Colonic mucosa (tissue), 4 donors: ENCODE measurements at places on chromosomes 1 and 21. TPM values are rescaled to one million over a fixed set of nuclear protein-coding genes. Genes with fewer than 3 reads are reported as not detected.
A peak's percentile ranks its signal among the peaks of the same experiment; 100 is the strongest.

DNA sequence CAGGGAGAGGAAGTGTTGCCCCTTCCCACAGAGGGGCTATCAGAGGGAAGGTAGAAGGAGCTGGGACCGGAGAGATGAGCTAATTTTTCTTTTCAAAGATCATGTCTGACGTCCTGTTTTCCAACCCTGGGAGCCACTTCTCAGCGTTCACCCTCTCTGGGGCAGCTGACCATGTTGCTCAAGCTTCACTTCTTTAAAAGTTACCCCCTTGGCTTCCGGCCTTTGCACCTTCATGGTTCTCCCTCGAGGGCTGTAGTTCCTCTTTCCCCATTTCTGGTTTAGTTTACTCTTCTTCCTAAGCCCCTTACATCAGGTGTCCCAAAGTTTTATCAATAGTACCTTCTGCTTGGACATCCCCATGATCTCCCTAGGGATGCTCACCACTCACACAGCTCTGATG lies 23.8 kb upstream of the CSF1 start:
- H3K4me1 ChIP-seq: no peaks in the 10 kb centered on the region
- no peaks in the 10 kb centered on the region for H3K36me3 ChIP-seq
- H3K27ac ChIP-seq: no peak overlapping the region
- H3K4me3 ChIP-seq: no peak overlapping the region
- no peak for DNase-seq

DNA sequence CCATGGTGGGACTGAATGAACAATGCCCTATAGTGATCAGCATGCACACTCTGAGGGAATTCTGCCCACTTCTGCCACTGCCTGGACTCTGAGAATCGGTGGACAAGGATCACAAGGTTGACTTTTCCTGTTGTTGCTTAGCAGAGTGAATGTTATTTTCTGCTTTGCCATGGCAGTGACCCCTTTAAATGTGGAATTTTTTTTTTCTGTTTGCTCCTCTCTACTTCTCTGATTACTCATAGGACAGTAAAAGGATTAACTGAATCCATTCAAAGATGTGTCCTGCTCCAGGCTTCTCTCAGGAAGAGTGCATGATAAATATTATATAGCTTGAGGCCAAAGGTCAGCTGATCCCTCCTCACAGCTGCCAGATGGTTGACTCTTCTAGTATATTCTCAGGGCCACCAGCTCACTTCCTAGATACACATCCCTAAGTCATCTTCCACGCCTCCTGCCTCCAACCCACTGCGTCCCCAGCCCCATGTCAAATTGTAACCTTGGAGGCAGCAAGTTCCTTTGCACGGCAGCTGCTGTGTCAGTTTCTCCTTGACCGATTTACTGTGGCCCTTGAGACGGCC lies 74.0 kb upstream of the RALGPS2 start:
- peak overlapping the region; percentile 45 for H3K27ac ChIP-seq
- DNase-seq: peak; percentile 52
- no peaks in the 10 kb centered on the region for H3K36me3 ChIP-seq
- H3K4me1 ChIP-seq: no peaks in the 10 kb centered on the region
- no peaks in the 10 kb centered on the region for H3K27me3 ChIP-seq
- no peak overlapping the region for H3K4me3 ChIP-seq

DNA sequence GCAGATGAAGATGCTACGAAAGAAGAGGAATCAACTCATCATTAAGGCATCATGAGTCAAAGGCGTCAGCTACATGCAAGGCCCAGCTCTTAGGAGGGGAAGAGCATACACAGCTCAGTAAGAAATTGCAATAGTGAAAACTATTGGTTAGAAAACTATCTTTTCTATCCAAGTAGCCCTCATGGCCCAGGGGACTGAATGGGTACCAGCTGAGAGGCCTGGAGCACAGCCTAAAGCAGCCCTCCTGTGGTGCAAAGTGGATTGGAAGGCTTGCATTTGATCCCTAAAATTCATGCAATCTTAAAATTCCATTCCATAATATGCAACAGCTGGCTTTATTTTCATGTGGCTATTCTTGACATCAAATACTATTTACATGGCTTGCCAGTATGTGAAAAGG lies 251.8 kb upstream of the USP24 start:
- H3K4me1 ChIP-seq: no peaks in the 10 kb centered on the region
- H3K27ac ChIP-seq: no peak overlapping the region
- H3K36me3 ChIP-seq: no peaks in the 10 kb centered on the region
- no peak overlapping the region for H3K4me3 ChIP-seq
- H3K27me3 ChIP-seq: no peaks in the 10 kb centered on the region
- no peak for DNase-seq

DNA sequence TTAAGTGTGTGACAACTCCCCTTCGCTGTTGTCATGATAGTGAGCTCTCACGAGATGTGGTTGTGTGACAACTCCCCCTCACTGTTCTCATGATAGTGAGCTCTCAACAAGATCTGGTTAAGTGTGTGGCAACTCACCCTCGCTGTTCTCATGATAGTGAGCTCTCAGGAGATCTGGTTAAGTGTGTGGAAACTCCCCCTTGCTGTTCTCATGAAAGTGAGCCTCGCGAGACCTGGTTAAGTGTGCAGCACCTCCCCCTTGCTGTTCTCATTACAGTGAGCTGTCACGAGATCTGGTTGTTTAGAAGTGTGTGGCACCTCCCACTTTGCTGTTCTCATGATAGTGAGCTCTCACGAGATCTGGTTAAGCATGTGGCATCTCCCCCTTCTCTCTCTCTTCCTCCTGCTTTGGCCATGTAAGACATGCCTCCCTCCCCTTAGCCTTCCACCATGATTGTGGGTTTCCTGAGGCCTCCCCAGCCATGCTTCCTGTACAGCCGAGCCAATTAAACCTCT lies 25.1 kb upstream of the LSS start:
- H3K36me3 ChIP-seq: peaks cover 26% of the 10 kb centered on the region
- no peak overlapping the region for H3K4me3 ChIP-seq
- no peak overlapping the region for H3K27ac ChIP-seq

The BGLAP gene
- total RNA-seq: 2.2 TPM

DNA sequence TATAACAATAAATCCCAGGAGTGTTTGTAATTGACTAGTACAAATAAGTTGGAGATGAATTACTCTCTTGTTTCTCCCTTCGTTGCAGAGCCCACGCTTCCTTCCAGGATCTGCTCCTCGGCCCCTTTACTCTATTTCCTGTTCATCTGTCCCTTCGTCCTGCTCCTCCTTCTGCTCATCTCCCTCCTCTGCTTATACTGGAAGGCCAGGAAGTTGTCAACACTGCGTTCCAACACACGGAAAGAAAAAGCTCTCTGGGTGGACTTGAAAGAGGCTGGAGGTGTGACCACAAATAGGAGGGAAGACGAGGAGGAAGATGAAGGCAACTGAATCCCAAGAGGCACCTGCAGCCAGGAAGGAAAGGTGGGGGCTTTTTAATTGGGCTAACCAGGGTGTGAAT lies 26.4 kb upstream of the TTF2 start:
- H3K4me1 ChIP-seq: no peaks in the 10 kb centered on the region
- H3K36me3 ChIP-seq: no peaks in the 10 kb centered on the region
- no peak overlapping the region for H3K27ac ChIP-seq
- DNase-seq: no peak
- no peaks in the 10 kb centered on the region for H3K27me3 ChIP-seq

The PAQR7 gene
- total RNA-seq: 2.5 TPM

DNA sequence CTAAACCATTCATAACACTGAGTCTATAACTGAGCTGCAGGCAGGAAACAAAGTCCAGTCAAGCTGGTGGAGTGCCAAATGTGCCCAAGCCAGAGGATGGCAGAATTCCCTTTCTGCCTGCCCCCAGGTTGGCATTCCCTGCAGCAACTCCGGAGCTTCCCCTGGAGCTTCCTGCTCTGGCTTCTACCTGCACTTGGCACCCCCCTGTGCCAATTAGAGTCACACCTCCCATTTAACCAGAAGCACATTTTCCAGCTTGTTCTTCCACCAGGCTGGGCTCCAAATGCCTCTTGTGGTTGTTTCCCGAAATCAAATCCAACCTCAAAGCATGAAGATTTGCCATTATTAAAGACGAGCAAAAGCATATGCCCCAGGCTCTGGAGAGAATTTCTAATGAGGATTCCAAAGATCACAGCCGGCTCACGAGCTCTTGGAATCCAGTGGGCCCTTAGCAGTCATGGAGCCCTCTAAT lies 294.5 kb downstream of the RRAGC start:
- no peaks in the 10 kb centered on the region for H3K36me3 ChIP-seq
- H3K27ac ChIP-seq: no peak overlapping the region
- no peaks in the 10 kb centered on the region for H3K4me1 ChIP-seq
- H3K4me3 ChIP-seq: no peak overlapping the region

DNA sequence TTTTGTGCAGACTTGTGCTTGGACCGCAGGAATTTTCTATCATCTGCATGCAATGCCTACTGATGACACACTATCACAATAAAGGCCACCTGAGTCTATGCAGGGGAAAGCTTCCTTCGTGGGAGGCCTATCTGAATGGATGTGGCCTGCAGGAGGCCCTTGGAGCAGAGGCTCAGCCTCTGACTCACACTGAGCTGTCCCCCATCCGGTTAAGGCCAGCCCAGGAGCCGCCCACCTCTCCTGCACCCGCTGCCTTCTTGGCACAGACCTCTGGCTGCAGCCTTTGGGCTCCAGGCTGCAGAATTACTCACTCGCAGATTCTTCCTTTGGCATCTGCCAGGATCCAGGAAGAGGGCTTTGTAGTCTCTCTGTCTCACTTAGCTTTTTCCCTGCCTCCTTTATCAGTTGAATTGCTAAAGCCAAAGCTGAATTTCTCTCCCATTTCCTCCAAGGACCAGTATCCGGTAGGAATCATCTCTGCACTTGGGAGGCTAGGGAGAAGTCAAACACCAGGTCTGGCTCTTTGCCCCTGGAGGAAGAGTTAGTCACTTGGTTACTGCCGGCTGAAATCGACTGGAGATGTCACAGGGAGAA lies 65.1 kb upstream of the JUN start:
- peaks cover 6% of the 10 kb centered on the region for H3K4me1 ChIP-seq
- no peaks in the 10 kb centered on the region for H3K27me3 ChIP-seq
- DNase-seq: peak; percentile 61
- no peak overlapping the region for H3K4me3 ChIP-seq
- H3K27ac ChIP-seq: peak overlapping the region; percentile 24

- H3K36me3 ChIP-seq: no peaks in the 10 kb centered on the region
- no peaks in the 10 kb centered on the region for H3K27me3 ChIP-seq
- H3K4me3 ChIP-seq: no peak overlapping the region
- no peaks in the 10 kb centered on the region for H3K4me1 ChIP-seq
- no peak for DNase-seq
- H3K27ac ChIP-seq: no peak overlapping the region
Measured at GRCh38 chr1:64518692-64519481, 49.0 kb downstream of the CACHD1 start.

- H3K4me1 ChIP-seq: no peaks in the 10 kb centered on the region
- no peak overlapping the region for H3K27ac ChIP-seq
- H3K4me3 ChIP-seq: no peak overlapping the region
- no peak for DNase-seq
Measured at GRCh38 chr21:14955936-14956520, 108.8 kb downstream of the NRIP1 start.

DNA sequence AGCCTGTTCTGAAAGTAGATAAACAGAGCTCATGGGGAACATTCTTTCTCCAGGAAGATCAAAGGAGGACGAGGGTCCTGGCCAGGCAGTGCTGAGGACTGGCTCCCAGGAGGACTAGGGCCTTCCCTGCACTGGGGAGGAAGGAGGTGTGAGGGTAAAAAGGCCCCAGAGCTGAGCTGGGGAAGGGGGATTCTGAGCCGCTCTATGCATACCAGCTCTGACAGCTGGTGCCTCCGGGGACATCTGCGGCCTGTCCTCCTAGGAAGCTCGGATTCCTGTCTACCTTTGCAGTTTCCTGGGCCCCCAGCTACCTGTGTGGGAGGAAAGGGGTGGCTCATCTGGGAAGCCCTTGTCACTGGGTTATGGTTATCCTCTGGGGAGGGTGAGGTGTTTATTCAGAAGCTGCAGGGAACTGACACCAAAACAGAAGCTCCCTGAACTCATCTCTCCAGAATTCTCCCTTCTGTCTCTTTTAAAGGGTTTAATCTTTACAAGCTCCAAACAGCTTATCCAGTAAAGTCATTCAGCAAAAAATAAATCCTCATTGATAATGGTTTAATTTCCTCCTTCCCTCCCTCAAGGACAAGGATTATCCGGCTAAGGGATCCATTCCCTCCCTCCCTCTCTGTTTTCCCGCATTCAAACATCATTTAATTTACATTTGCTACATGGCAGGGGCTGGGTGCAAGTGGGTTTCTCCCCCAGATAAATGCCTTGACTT lies 31.0 kb downstream of the NENF start:
- H3K36me3 ChIP-seq: no peaks in the 10 kb centered on the region
- no peak overlapping the region for H3K4me3 ChIP-seq
- DNase-seq: no peak
- no peak overlapping the region for H3K27ac ChIP-seq
